ENCODE measurements at places on chromosomes 12 and 14.

DNA sequence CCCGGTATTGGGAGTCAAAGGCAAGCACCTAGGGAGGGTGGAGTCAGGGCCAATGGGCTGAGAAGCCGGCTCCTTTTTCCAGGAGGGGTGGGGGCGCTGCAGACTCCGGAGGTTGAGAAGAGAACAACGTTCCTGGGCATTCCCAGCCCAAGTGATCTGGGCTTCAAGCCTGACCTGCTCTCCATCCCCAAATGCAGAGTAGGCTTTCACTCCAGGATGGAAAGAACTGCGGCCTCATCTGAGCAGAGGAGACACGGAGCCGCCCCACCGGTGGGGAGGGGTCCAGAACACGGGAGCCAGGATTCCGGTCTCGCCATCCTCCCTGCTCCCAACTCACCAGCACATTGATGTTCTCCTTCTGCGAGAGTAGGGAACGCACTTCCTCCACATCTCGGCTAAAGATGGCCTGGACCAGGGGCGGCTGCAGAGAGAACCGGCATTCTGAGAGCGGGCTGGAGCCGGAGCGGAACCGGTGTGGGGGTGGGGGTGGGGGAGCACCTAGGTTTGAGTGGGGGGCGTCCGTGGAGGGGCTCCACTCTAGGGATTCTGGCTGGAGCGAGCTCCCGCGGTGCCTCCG lies 605 bp downstream of the ANKRD52 start:
- no peak for DNase-seq

GRCh38 chr12:31412292-31412801 lies 86.4 kb upstream of the SINHCAF start:
- no peak for DNase-seq

- DNase-seq = no peak
Observed at GRCh38 chr14:99459481-99460100, 21.1 kb downstream of the SETD3 start.

DNA sequence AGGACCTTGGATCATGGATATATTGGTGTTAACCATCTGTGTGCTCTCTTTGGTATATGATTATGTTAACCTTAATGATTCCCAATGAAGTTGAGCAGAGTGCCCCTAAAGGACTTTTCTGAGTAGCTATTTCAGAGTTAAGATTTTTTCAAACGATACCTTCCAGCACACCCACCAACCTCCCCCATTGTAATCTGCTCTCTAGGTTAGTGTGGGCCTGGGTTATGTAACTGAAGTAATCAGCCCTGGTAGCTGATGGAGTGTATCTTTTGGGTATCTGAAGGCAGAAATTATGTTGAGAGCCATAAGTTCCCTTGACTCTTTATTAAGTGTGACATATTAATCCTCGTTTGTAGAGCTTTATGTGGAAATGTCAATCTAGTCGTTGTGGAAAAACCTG lies 47.6 kb upstream of the RNU6-8 start:
- no peak for DNase-seq

- DNase-seq = no peak
Observed at GRCh38 chr12:89919241-89919906, 210.7 kb upstream of the ATP2B1 start.

DNA sequence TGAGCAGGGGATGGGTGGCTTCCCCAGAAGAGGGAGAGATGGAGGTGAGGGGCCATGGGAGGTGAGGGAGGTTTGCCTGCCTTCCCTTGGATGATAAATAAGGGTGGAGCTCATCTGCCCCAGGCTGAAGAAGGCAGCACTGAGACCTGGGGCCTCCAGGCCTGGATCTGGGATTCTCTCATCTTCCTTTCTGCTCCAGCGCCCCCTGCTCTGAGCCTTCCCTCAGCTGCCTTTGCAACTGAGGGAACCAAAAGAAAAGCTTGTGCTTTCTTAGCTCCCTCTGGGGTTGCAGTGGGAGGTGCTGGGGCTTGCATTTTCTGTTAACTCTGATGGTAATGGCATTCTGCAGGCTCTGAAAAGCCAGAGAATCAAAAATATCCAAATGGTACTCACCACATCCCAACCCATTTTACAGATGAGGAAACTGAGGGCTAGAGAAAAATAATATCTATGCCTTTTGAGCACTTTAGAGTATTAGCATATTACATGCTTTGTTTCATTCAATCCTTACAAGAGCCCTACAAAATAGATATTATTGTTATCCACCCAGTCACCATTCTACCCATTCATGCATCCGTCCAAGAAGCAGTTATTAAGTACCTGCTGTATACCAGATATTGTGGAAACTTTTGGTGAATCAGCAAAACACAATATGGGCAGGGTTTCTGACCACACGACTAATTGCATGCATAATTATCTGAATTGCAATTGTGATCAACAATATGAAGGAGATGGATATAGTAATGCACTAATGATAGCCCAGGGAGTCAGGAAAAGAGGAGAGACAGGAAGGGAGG lies 102.2 kb downstream of the WSCD2 start:
- DNase-seq = no peak

DNA sequence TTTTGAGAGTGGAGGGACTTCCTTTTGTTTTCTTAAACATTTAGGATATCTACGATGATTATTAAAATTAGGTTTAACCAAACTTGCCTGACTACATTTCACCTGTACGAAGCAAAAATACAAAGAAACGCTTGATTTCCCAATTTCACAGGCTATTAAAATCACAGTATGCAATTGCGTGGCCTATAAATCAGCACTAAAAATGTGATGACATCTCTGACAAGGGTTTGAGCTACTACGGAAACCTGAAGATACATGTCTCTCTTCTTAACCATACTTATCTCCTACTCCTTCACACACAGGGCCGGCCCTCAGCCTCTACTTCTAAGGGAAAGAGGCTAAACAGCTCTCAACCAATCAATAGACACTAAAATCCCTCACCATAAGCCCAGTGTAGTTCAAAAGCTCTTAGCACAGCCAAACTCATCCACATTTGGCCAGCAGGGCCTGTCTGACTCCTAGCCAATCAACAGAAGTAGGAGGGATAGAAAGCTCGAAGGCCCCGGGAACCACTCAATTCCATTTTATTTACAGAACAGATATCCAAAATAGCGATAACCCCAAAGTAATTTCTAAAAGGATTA lies 137.3 kb downstream of the FOXN3 start:
- DNase-seq = no peak

GRCh38 chr14:23548351-23549318 lies 2.9 kb downstream of the ZFHX2 start:
- no peak for DNase-seq

- no peak for DNase-seq
Observed at GRCh38 chr14:67881225-67881624, 61.6 kb downstream of the RAD51B start.

DNA sequence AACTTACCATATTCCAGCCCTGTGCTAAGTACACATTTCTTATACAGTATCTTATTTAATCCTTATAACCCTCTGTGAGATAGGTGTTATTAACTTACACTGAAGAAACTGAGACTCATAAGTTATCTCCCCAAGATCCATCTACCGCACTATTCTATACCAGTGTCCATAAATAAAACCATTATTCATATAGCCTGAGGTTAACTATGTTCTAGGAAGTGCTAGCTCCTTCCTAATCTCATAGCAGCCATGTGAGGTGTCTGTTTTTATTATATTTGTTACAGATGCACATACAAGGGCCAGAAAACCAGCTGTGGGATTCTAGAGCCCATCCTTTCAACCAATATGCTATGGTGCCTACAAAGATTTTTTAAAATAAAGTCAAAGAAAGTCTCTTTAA lies 100.3 kb upstream of the RAP1B start:
- no peak for DNase-seq

GRCh38 chr12:72275526-72275925 lies 3.4 kb downstream of the TRHDE start:
- no peak for DNase-seq

- DNase-seq = no peak
Observed at GRCh38 chr14:99327458-99328250, 55.7 kb upstream of the BCL11B start.

DNA sequence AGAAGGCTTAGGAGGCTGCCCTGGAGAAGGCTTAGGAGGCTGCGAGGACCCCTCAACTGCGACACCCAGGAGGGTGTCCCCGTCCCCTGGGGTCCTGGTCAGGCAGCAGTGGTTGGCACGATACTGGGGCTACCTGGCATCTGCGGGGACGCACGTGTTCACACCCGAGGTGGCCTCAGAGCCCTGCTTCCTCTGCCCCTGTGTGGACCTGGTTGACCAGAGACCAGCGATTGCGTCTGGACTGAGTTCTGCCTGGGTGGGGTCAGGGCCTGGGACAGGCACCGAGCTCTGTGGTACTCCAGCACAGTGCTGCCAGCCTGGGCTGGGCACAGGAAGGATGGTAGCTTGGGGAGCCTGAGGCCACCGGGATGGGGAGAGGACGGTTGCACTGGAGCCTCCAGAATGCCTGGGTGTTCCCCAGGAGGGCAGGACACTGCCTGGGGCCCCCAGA lies 735 bp downstream of the ASPG start:
- DNase-seq = no peak

GRCh38 chr12:85004204-85004603 lies 31.9 kb downstream of the TSPAN19 start:
- DNase-seq = no peak

DNA sequence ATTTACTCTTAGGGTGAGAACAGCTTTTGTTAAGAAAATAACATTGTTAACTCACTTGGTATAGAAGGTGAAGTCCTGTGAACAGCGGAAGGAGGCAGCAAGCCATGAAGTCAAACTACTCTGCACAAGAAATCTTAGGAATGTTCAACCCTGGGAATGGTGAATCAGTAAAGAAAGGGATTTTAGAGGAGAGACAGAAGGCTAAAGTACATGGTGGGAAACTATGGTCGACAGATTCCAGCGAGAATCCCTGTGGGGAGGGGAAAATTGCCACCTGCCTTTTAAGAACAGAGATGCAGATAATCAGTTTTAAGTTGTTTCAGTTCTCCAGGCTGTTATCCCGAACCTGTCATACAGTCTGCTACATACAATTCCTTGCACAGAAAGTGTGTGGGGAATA lies 63.2 kb upstream of the PTPRR start:
- no peak for DNase-seq

DNA sequence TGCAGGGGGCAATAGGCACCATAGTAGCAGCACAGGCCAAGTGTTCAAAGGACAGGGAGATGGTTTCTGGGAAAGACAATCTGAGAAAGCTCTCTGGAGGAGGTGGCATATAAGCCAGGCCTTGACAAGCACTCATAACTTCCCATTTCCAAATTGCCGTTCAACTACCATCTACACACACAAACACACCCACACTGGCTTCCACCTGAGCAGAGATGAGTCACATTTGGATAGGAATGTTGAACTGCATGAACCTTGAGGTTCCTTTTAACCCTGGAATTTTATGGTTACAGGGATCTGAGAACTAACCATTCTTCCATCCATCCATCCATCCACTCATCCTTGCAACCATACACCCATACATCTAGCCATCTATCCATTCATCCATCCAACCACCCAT lies 86.6 kb downstream of the KSR2 start:
- no peak for DNase-seq

- peak; percentile 47 for DNase-seq
Observed at GRCh38 chr14:100402631-100403030, 79.5 kb downstream of the SLC25A47 start.

DNA sequence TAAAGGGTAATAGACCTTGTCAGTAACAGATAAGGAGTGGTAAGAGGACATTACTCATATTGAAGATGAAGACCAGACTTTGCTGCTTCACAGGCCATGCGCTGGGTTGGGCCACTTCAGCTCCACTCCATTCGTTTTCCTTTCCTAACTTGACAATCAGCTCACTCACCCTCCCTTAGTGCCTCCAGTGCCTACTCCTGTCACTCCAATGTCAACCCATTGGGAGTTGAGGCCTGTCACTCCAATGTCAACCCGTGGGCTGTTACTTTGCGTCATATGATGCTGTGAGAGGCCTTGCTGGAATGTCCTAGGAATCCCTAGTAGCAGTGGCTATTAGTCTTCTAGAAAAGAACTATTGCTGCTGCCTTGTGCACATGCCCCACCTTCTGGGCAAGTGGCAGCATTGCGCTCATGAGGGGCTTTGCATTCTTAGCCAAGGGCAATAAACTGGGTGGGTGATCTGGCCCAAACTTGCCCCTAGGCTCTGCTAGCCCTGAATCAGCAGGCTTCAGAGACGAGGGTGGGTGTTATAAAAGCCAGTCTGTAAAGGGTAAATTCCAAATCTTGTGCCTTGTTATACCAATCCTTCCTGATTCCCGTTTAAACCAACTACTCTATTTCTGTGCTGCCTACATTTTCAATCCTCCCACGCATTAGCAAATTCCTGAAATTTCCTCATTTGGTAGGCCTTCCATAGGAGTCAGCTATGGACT lies 36.1 kb downstream of the BAZ2A start:
- DNase-seq = peak; percentile 15

- no peak for DNase-seq
Observed at GRCh38 chr14:103961928-103962578, 19.7 kb upstream of the RD3L start.

GRCh38 chr12:85820101-85820500 lies 16.1 kb downstream of the RASSF9 start:
- DNase-seq = no peak

DNA sequence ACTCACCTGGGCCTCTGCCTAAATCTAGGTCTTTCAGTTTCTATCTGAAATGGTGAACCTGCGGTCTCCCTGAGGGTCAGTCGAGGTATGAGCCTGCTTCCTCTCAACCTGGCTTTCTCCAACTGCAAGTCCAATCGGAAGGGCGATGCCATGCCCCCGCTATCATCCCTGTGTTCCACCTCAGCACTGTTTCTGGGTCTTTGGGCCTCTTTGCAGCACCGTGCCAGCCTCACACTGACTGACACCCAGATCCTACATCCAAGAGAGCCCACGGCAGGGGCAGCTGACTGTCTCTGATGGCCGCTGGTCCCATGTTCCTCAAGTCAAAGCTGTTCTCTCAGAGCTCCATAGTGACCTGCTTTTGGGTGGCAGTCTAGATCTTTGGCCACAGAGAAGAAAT lies 120.7 kb downstream of the PAPOLA start:
- DNase-seq = no peak
